Activated CD4-positive, CD25-positive, alpha-beta regulatory T cell treated with anti-CD3 and anti-CD28 coated beads, Interleukin-2, amount 50 U/mL, for 16 hours (primary cell): ENCODE measurements at places on chromosomes 11 and 22.

DNA sequence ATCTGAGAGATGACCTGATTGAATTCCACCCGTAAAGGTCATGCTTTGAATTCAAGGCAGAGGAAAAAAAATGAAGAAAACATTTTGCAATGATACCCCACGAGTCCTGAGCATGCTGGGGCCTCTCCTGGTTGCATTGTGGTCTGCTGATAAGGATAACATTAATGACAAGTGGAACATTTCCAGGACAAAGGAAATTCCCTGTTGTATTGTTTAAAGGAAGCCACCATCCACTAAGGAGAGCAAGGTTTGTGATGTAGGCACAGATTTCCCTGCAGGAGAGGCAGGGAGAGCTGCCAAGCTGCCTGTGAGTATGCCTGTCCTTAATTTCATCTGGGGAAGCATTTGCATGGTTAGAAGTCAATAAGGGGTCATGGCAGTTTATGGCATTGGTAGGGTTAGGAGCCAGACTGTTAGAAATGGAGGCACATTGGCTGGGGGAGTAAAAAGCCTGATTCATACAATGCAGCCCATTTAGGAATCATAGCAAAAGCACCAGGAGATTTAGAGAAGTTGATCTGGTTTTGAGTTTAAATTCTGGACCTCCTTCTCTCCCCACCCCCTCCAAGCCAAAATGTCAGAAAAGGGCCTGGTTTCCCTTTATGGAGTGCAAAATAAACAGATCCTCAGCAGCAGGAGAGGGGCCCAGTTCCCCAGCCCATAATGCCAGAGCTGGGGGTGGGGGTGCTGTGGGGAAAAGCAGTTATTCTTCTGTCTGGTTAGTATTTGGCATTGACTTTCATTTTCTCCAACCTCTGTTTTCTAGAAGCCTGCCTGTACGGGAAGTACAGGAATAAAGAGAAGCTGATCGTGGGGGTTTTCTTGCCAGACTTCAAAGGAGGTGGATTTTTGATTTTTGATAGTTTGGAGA, 22.1 kb downstream of the FLI1 start:
- no peak for DNase-seq

GRCh38 chr11:62536301-62536957, 10.2 kb downstream of the AHNAK start:
- DNase-seq, result no peak

- DNase-seq, result no peak
Observed at GRCh38 chr22:17732251-17732854, 41.9 kb downstream of the BID start.

GRCh38 chr11:126647735-126648134, 292.2 kb downstream of the ST3GAL4 start:
- no peak for DNase-seq
